A549 treated with Mapracorat at 1 μM for 4 hours (cell line): ENCODE measurements at places on chromosomes 5 and 9. TPM values are rescaled to one million over a fixed set of nuclear protein-coding genes. Genes with fewer than 3 reads are reported as not detected.

The TOR4A gene
- 17.1 to 29.0 TPM (median 26.7 TPM) in 5 replicates for total RNA-seq

The ZNF883 gene
- 0.78 to 0.99 TPM (median 0.84 TPM) in 5 replicates for total RNA-seq

The HAVCR2 gene
- 0.28 to 0.34 TPM (median 0.30 TPM) in 5 replicates for total RNA-seq

The SNCAIP gene
- 0.10 TPM in 1 of 5 replicates, not detected in the others for total RNA-seq

The AUH gene
- 8.5 to 10.7 TPM (median 9.3 TPM) in 5 replicates for total RNA-seq

The FRMD3 gene
- total RNA-seq, result 4.2 to 6.5 TPM (median 4.4 TPM) in 5 replicates

The ENTREP1 gene
- 0.50 to 0.88 TPM (median 0.60 TPM) in 5 replicates for total RNA-seq

The SPINK14 gene
- total RNA-seq, result not detected in 5 replicates

The SPINK7 gene
- total RNA-seq, result not detected in 5 replicates

The PLCXD3 gene
- total RNA-seq, result 0.12 to 0.21 TPM (median 0.16 TPM) in 5 replicates

The SPATA31E1 gene
- total RNA-seq, result not detected in 5 replicates

The LPCAT1 gene
- total RNA-seq, result 145 to 171 TPM (median 170 TPM) in 5 replicates
